ENCODE measurements at places on chromosomes 1 and 21.

DNA sequence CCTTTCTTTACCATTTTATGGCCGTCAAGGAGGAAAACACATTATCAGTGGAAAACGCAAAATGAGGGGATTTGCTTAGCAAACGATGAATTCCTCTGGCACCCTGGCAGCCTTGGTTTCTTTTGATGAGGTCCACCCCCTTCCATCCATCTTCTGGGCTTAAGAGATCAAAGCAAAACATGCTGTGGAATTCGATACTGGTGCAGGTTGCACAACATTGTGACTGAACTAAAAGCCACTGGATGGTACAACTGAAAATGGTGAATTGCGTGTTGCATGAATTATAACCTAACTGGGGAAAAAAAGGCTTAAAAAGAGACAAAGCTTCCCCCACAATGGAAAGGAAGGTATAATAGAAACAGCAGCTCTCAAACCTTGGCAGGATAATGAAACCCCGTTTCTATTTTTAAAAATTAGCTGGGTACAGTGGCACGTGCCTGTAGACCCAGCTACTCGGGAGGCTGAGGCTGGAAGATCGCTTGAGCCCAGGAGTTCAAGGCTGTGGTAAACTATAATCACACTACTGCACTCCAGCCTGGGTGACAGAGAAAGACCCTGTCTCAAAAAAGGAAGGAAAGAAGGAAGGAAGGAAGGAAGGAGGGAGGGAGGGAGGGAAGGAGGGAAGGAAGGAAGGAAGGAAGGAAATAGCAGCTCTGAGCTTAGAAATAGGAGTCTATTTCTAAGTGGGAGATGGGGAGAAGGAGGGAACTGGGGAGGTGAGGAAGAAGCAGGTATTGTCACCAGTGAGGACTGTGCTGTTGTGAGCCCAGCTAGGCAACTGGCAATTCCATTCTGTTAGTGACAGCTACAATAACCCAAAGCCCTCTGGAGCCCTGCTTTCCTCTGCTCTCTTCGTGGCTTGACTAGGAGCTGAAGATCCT, 29.0 kb upstream of the LGALS8 start:
- DNase-seq = no peak

GRCh38 chr1:86753700-86754099, 49.3 kb downstream of the SH3GLB1 start:
- DNase-seq = peak; percentile 26

DNA sequence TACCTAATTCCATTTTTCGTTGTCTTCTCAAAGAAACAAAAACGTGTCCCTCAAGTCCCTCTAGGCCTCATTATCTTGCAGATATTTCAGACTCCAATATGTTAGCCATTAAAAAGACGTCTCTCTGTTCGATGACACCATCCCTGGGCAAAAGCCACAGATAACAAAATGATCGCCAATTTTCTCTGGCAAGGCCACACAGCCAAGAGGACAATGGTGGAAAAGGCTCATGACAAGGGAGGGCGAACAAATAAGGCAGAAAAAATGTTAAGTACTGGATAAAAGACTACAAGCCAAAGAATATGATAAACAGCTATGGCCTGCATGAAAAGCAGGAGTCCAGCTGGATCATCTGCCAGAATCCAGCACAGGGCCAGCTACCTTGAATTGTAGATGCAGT, 82.9 kb downstream of the TBX15 start:
- no peak for DNase-seq

DNA sequence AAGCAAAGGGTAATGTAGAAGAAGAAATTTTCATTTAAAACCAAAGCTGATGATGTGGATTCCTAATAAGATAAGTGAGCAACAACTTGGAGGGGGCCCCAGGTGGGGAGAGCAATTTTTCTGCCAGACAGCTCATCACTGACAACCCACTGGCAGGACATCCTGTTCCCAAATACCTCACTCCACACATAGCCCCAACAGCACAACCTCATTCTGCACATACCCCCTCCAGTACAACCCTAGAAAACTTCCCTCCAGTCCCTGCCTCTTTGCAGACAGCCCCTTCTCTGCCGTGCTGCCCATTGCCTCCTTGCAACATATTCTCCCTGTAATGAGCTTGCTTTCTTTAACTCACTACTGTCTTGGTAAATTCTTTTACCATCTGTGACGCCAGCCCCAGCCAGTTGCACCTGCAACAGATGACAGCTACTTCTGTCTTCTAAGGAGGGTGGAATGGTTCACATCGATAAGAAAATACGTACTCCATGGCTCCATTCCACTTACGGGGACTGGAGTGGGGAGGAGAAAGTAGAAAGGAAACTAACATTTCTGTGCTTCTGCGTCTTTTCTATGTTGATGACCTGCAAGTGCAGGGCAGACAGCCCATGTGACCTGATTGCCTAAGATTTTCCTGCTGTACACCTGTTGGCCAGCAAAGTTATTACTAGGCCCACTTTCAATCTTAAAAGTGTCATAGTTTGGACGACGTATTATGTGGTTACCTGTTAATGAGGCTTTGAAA, 14.7 kb downstream of the RHEX start:
- no peak for DNase-seq

DNA sequence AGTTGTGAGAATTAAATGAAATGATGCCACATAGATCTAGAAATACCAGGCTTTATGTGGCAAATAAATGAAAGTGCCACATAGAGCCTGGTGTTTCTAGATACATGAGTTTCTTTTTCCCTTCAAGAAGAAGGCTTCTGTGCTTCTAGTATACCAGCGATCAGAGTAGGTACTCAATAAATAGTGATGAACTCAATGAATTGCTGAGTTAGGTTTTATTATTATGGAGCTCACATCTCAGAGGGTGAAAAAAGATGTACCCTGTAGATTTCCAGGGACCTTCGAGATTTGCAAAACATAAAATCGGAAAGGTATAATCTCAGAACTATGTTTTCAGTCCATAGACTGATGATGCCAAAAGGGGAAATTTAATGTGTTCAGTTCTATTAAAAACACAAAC, 2.3 kb upstream of the CLSTN1 start:
- DNase-seq = no peak

- no peak for DNase-seq
Measured at GRCh38 chr1:157540160-157540748, 12.1 kb downstream of the FCRL5 start.

DNA sequence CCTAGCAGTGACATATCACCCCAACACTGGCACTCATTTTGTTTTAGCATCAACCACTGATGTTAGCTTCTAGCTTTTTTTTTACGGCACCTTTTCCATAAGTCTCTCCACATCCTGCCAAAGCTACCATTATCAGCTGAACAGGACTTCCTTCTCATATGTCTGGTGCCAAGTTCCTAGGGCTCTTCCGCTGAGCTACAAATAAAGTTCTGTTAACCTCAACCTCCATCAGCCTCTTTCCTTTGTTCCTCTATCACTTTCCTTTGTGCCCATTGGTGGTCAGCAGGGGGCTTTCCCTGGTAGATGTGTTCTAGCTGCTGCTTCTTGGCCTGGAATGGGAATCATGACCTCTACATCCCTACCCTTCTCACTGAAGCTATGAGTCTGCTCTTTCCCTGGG, 163.8 kb downstream of the FAF1 start:
- DNase-seq = no peak

- DNase-seq = peak; percentile 30
Measured at GRCh38 chr1:173507205-173507846, 30.2 kb downstream of the PRDX6 start.

DNA sequence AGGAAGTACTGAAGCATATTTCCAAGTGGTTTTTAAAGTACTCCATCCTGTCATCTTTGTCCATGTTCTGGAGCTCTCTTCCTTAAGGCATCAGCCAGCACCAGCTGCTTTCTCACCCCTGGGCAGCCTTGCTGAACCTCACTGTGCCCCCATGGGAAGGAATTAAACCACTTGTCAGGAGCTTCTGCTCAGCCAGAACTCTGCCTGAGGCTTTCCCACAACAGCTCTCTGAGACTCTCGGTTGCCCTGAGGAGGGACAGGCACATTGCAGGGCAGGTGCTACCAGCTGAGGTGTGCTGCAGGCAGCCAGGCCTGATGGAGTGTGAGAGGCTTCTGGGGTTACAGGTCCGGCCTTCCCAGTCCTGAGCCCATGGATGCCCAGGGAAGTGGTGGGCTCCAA, 30.9 kb downstream of the FAM163A start:
- no peak for DNase-seq

- DNase-seq = no peak
Measured at GRCh38 chr1:227959325-227959860, 11.7 kb upstream of the WNT9A start.

DNA sequence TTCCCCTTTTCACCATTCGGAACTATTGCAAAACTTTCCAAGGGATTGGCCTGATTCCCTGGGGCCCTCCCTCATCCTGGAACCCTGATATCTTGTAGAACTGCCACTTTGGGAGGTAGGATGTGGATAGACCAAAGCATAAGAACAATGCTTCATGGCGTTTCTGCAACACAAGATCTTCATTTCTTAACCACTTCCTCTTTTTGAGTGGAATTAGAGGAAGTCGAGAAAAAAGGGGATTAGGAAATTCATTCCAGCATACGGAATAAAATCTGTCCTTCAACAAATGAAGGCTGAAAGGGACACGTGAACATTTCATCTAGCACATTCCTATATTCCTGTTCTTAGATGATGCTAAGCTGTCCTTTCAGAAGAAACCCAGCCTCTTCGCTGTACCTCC, 149.3 kb downstream of the HUNK start:
- no peak for DNase-seq
